ENCODE measurements at places on chromosomes 12 and 14. TPM values are rescaled to one million over a fixed set of nuclear protein-coding genes. Genes with fewer than 3 reads are reported as not detected.
A peak's percentile ranks its signal among the peaks of the same experiment; 100 is the strongest.

NUDT14 gene
- total RNA-seq, result 24.7 TPM

AREL1 gene
- total RNA-seq, result 17.2 TPM

RTL1 gene
- 0.03 TPM for total RNA-seq

DNA sequence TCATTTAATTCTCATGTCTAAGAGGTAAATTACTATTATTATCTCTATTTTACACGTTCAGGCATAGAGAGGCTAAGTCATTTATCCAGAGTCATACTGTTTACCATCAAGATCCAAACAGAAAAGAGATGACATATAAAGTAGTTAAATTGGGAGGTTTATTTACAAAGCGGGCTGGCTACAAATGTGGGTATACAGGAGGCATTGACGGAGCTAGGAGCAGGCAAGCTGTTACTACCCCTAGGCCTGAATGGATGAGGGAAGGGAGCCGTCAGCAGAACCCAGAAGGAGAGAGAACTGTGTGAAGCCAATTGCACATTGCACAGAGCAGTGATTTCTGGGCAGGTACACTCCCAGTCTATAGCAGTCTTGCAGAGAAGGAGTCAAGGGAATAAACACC is 39.8 kb downstream of the DACT1 start:
- no peak for DNase-seq

DNA sequence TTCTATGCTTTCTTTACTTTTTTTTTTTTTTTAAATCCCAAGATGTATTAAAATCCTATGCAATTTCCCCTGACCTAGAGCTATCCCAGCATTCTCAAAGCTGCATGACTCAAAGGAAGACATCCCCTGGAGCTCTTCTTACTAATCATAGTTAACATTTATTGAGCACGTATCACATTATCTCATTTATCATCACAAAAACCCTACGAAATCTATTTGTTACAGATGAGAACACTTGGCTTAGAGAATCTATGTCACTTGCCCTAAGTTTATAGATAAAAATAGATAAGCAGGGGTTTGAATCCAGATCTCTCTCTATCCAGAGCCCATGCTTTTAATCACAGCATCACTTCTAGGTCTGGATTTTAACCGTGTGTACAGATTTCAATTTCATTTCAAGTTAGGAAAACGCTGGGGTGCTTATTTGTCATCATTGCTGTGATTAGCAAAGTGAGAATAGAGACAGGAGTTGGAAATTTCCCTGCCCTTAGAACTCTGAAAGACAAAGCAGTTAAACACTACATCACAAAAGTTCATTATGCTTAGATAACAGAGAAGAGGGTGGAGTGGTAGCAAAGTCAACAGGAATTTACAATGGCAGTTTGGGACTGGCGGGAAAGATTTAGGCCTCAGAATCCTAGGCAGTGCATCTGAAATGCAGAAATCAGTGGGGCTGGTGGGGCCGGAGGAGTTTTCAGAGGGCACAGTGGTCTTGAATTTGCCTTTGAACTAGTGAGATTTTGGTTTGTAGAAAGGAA is 177.7 kb upstream of the FRMD6 start:
- DNase-seq, result no peak

- no peak for DNase-seq
Measured at GRCh38 chr14:75977582-75977943, 4.2 kb downstream of the TGFB3 start.

DNA sequence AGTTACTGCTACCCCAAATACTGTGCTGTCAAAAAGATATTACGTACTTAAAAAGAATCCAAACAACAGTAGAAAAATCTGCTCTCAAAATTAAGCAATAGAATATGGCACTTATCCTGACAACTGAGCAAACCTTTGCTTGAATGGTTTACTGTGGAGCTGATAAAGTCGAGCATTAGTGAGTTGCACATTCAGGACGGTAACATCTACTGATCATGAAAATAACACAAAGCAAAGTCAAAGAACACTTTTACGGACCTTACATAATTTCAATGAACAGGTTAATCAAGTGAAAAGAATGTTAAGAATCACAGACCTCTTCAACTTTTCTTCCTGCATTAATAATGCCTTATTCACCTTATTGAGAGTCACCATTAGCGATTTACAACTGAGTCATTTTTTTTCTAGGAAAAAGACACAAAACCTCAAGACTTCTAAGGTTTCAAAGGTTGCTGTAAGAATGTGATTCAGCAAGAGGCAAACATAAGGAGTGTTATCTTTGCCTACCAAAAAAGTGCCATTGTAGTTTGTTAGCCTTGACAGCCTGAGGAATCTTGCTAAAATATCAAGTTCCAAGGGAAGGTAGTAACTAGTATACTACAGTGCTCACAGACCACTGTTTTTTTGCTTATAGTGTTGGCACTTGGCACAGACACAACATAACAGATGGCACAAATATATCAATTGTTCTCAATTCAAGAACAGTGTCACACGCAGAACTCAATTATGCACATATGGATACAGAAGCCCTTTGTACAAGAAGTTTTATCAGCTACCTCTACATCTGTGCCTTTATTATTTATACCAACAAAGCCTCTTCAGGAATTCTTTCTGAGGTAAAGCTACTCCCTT is 334.2 kb upstream of the RPL10L start:
- no peak for DNase-seq

- no peak for DNase-seq
Measured at GRCh38 chr14:101713621-101714349, 47.7 kb upstream of the PPP2R5C start.

DNA sequence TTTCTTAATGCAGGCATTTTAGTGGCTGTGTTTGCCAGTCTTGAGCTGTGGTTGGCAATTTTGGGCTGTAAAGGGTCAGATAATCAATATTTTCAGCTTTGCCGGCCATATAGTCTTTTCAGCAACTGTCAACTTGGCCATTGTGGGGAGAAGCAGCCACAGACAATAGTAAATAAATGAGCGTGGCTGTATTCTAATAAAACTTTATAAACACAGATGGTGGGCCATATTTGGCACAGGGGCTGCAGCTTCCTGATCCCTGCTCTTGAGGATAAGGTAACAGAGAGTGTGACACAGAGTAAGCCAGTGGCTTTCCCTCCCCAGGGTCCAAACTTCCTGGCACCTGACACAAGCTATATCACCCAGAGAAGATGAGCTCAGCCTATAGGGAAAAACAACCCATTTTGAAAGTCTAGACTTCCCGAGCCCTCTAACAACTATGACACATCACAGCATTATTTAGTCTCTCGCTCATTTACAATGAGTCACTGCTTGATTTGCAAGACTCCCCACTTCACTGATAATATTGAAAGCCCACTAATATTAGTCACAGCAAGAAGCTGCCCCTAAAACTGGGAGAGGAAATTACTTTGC is 163.1 kb upstream of the TMPO start:
- DNase-seq, result no peak

GRCh38 chr14:73463411-73463810 is 5.1 kb upstream of the NUMB start:
- DNase-seq, result peak; percentile 45

- DNase-seq, result no peak
Measured at GRCh38 chr14:50344876-50345563, 32.9 kb downstream of the DMAC2L start.

- no peak for DNase-seq
Measured at GRCh38 chr12:48004053-48004941, at the start of gene COL2A1. TSS of gene COL2A1 (minus strand) at chr12:48004476. CDS start at chr12:48004321, 155 bp downstream.

Measured in pancreas (tissue), 10 donors.